ENCODE measurements at places on chromosomes 2 and 18.
A peak's percentile ranks its signal among the peaks of the same experiment; 100 is the strongest.

GRCh38 chr2:119019521-119019920 lies 77.5 kb downstream of the MARCO start:
- no peak overlapping the region for H3K27ac ChIP-seq
- no peak for DNase-seq
- no peaks in the 10 kb centered on the region for H3K36me3 ChIP-seq
- H3K4me1 ChIP-seq = 0 out of 2 replicates have a peak, but pooled peaks cover 3% of the 10 kb centered on the region
- H3K27me3 ChIP-seq = no peaks in the 10 kb centered on the region

DNA sequence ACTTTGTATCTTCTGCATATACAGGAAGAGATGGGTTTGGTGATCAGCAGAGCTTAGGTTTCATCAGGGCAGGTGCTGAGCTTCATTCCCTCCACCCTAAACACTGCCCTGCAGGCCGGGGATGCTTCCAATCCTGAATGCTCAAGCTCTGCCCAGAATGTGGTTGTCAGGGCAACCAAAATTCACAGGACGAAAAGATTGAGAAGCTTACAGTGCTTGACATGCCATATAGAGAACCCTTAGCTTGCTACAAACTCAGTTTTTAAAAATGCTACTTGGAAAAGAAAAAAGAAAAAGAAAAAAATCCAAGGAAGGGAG lies 65.6 kb downstream of the SH3RF3 start:
- H3K4me1 ChIP-seq = peaks cover 2% of the 10 kb centered on the region
- H3K36me3 ChIP-seq = no peaks in the 10 kb centered on the region
- H3K27me3 ChIP-seq = no peaks in the 10 kb centered on the region
- no peak overlapping the region for H3K27ac ChIP-seq

DNA sequence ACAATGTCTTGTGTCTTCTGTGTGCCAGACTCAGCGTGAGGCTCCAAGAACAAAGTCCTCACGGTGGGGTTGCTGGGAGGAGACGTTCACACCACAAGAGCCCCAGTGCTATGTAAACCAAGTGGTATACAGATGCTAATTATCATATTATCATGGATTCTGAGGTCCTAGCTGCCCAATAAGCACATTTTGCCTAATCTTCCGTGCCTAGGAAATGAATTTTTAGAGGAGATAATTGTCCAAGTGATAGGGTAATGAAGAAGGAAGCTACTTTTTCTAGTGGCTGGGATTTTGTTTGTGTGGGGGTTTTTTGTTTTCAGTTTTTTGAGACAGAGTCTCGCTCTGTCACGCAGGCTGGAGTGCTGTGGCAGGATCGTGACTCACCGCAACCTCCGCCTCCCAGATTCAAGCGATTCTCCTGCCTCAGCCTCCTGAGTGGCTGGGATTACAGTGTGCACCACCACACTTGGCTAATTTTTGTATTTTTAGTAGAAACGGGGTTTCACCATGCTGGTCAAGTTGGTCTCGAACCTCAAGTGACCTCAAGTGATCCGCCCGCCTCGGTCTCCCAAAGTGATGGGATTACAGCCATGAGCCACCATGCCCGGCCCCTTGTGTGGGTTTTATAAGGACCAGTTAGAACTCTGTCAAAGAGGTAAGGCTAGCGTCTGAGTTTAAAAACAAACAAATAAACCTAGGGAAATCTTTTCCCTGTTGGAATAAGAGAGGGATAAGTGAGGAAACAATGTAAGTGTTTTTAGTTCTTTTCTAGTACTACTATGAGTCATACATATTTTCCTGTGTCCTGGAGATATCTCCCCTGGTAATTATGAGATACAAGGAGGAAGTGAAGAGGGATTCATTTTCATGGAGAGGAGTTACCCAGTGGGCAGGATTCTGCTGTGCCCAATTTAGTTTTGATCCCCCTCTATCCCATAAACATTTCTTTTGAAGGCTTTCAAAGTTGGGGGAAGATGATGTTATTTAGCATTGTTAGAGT lies 9.5 kb upstream of the SMAD7 start:
- H3K36me3 ChIP-seq = no peaks in the 10 kb centered on the region
- no peak overlapping the region for H3K27ac ChIP-seq
- peak; percentile 95 for DNase-seq
- no peak overlapping the region for H3K4me3 ChIP-seq

DNA sequence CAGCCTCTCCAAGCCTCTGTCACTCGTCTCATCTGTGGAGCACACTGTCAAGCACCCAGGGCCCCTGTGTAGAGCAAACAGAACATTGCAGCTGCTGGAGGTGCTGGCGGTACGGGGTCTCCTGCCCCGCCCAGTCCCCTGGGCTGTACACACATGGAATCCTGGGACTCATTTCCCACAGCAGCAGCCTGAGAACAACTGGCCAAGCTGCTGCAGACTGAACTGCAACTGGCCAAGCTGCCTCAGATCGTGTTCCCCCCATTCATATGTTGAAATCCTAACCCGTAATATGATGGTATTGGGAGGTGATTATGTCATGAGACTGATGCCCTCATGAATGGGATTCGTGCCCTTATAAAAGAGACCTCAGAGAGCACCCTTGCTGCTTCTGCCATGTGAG lies 130.5 kb downstream of the NCK2 start:
- no peaks in the 10 kb centered on the region for H3K4me1 ChIP-seq
- H3K4me3 ChIP-seq = no peak overlapping the region
- no peak overlapping the region for H3K27ac ChIP-seq
- no peak for DNase-seq
- no peaks in the 10 kb centered on the region for H3K27me3 ChIP-seq

DNA sequence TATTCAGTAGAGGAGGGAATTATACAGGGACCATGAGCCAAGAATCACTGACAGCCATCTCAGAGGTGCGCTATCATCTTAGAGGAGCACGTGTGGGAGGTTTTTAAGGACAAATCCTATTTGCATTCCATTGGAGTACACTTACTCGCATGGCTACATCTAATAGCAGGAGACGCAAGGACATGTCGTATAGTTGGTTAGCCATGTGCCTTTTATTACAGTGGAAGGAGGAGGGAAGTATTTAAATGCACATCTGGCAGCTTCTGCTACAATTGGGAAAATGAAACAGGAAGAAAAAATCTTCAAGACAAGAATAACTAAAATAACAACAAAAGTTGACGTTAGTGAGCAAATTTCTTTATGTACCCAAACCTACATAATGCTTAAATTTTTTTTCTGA lies 86.5 kb upstream of the UGP2 start:
- H3K4me1 ChIP-seq = no peaks in the 10 kb centered on the region
- H3K27me3 ChIP-seq = no peaks in the 10 kb centered on the region
- H3K36me3 ChIP-seq = no peaks in the 10 kb centered on the region
- DNase-seq = no peak
- H3K27ac ChIP-seq = no peak overlapping the region

GRCh38 chr2:180990794-180991193 lies 10.4 kb downstream of the UBE2E3 start:
- H3K4me1 ChIP-seq = no peaks in the 10 kb centered on the region
- no peak for DNase-seq
- H3K27ac ChIP-seq = no peak overlapping the region
- no peak overlapping the region for H3K4me3 ChIP-seq
- H3K27me3 ChIP-seq = no peaks in the 10 kb centered on the region
- H3K36me3 ChIP-seq = no peaks in the 10 kb centered on the region

GRCh38 chr2:109662889-109663288 lies 48.7 kb downstream of the SOWAHC start:
- no peaks in the 10 kb centered on the region for H3K36me3 ChIP-seq
- H3K27me3 ChIP-seq = no peaks in the 10 kb centered on the region
- DNase-seq = no peak
- peaks cover 6% of the 10 kb centered on the region for H3K4me1 ChIP-seq
- H3K27ac ChIP-seq = no peak overlapping the region
- H3K4me3 ChIP-seq = no peak overlapping the region

DNA sequence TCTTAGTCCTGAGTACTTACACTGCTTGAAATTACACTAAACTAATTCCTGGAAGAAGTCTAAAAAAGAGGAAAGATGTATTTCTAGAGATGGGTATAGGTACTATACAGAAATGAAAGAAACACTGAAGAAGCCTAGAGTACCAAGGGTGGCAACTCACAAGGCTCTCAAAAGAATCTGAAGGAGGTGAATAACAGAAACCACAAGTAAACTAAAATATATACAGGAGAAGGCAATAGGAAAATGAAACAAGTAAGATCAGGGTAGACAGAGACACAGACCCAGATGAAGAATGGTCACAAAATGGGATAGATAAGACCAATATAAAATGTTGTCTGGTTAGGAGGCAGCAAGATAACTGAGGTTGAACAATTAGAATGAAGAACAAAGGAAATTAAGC lies 59.9 kb downstream of the USP37 start:
- no peaks in the 10 kb centered on the region for H3K27me3 ChIP-seq
- no peak overlapping the region for H3K27ac ChIP-seq
- no peak overlapping the region for H3K4me3 ChIP-seq
- H3K4me1 ChIP-seq = no peaks in the 10 kb centered on the region
- DNase-seq = no peak

GRCh38 chr18:76491776-76492668 lies 3.0 kb downstream of the ZNF516 start:
- DNase-seq = no peak
- H3K4me3 ChIP-seq = peak overlapping the region; percentile 76
- H3K27ac ChIP-seq = no peak overlapping the region
- peaks cover 15% of the 10 kb centered on the region for H3K27me3 ChIP-seq
- H3K4me1 ChIP-seq = peaks cover 10% of the 10 kb centered on the region

GRCh38 chr18:22283116-22283395 lies 113.7 kb downstream of the GATA6 start:
- no peaks in the 10 kb centered on the region for H3K27me3 ChIP-seq
- no peak for DNase-seq
- no peak overlapping the region for H3K27ac ChIP-seq
- no peaks in the 10 kb centered on the region for H3K4me1 ChIP-seq
- no peaks in the 10 kb centered on the region for H3K36me3 ChIP-seq

DNA sequence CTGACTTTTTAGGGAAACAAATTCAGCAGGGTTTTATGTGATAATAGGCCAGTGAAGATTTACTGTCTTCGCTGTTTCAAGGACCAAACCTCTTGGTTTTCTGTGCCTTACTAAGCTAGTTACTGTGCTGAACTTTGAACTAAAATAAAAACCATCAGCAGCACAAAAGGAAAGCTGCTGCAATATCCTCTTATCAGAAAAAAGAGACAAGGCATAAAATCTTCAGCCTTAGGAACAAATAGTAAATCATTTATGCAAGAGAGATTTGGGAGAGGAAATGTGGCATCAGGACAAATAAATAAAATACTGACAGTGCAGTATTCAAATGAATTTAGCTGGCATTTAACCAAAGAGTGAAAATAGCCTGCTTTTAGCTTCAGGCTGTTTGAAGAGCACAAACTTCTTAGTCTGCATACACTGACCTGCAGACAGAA lies 64.1 kb upstream of the EHBP1 start:
- DNase-seq = no peak
- H3K36me3 ChIP-seq = no peaks in the 10 kb centered on the region
- H3K27me3 ChIP-seq = no peaks in the 10 kb centered on the region
- H3K27ac ChIP-seq = no peak overlapping the region
- no peak overlapping the region for H3K4me3 ChIP-seq
- no peaks in the 10 kb centered on the region for H3K4me1 ChIP-seq

- H3K27ac ChIP-seq = no peak overlapping the region
- H3K4me1 ChIP-seq = no peaks in the 10 kb centered on the region
- DNase-seq = no peak
Measured at GRCh38 chr2:110780461-110780860, 48.1 kb downstream of the ACOXL start.

DNA sequence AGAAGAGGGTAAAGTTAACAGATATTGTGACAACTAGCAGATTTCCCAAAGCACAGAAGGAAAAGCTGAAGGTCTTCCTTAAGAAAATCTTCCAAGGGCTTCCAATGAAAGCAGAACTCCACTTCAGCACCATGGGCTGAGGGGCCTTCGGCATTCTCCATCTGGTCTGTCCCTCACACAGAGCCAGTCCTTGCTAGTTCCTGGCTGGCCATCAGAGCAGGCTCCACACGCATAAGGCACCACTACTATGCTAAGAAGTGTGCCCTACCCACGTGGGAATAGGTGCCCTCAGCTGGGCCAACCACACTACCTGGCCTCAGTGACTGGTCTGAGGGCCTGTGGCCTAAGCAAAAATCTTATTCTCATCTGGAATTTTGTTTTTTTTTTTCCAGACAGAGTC lies 73.5 kb downstream of the METTL4 start:
- H3K4me1 ChIP-seq = no peaks in the 10 kb centered on the region
- DNase-seq = no peak
- no peaks in the 10 kb centered on the region for H3K36me3 ChIP-seq
- H3K27me3 ChIP-seq = no peaks in the 10 kb centered on the region
- no peak overlapping the region for H3K4me3 ChIP-seq
- H3K27ac ChIP-seq = no peak overlapping the region

GRCh38 chr2:239647052-239647819 lies 246.4 kb upstream of the HDAC4 start:
- H3K27ac ChIP-seq = no peak overlapping the region
- no peaks in the 10 kb centered on the region for H3K36me3 ChIP-seq

DNA sequence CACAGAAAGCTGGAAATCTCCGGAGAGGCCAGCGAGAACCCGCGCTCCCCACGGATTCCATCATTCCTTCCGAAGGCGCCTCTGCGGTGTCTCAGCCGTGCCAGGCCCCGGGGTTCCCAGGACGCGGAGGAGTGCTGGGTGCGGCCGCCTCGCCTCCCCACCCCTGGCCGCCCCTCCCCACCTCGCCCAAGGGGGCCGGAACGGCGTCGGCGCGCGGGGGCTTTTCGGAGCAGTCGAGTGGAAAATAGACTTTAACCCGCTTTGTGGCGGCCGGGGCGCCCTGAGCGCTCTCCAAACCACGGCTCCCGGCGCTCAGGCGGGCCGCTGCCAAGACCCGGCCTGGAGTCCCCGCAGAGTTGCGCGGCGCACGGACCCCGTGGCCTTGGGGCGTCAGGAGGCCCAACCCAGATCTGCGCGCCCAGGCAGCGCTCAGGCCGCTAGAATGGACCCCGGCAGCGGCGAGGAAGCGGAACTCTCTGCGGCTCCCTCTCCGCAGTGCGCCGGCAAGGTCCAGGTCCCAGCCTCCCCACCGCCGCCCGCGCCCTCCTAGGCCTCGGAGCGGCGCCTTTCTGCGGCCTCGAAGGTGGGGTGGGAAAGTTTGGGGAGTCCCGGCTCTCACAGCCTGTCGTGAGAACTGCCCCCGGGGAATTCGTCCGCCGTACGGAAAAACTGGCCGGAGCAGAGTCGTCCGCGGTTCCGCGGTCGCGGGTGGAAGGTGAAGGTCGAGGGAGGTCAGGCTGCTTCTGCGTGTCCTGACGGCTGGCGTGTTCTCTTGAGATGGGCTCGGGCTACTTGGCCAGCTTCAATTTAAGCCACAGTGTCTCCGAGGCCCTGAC lies 1.2 kb upstream of the EMX1 start:
- no peaks in the 10 kb centered on the region for H3K36me3 ChIP-seq
- H3K27me3 ChIP-seq = peaks cover 95% of the 10 kb centered on the region
- H3K4me3 ChIP-seq = peak overlapping the region; percentile 69
- DNase-seq = peak; percentile 86
- no peak overlapping the region for H3K27ac ChIP-seq
- H3K4me1 ChIP-seq = peaks cover 52% of the 10 kb centered on the region

GRCh38 chr18:1916869-1917523 lies 654.3 kb downstream of the METTL4 start:
- no peaks in the 10 kb centered on the region for H3K4me1 ChIP-seq
- no peak overlapping the region for H3K27ac ChIP-seq
- H3K27me3 ChIP-seq = no peaks in the 10 kb centered on the region
- H3K4me3 ChIP-seq = no peak overlapping the region
- no peaks in the 10 kb centered on the region for H3K36me3 ChIP-seq
